ENCODE measurements at places on chromosomes 11 and 22.
A peak's percentile ranks its signal among the peaks of the same experiment; 100 is the strongest.

- DNase-seq: no peak
These were observed 9.9 kb downstream of the KCNQ1OT1 start for GRCh38 chr11:2689651-2690575.

GRCh38 chr11:9266132-9266736 is 1.1 kb upstream of the DENND5A start:
- DNase-seq: no peak

DNA sequence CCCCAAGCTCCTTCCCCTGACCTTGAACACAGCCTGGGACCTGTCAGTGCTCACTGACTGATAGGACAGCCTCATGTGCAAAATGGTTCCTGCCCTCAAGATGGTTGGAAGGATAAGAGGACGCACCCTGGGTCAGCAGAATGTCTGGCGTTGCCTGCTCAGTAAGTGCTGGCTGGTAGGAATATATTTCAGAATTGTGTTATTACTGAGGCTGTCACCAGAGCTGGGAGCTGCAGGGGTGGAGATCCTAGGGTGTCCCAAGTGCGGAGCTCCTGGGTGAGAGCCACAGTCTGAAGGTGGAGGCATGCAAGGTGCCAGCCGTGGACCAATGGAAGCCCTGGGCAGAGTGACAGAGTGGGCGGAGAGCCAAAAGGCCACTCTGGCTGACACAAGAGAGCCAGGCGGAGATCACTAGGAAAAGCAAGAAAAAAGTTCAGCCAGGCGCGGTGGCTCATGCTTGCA is 1.0 kb upstream of the SEC14L4 start:
- no peak for DNase-seq

DNA sequence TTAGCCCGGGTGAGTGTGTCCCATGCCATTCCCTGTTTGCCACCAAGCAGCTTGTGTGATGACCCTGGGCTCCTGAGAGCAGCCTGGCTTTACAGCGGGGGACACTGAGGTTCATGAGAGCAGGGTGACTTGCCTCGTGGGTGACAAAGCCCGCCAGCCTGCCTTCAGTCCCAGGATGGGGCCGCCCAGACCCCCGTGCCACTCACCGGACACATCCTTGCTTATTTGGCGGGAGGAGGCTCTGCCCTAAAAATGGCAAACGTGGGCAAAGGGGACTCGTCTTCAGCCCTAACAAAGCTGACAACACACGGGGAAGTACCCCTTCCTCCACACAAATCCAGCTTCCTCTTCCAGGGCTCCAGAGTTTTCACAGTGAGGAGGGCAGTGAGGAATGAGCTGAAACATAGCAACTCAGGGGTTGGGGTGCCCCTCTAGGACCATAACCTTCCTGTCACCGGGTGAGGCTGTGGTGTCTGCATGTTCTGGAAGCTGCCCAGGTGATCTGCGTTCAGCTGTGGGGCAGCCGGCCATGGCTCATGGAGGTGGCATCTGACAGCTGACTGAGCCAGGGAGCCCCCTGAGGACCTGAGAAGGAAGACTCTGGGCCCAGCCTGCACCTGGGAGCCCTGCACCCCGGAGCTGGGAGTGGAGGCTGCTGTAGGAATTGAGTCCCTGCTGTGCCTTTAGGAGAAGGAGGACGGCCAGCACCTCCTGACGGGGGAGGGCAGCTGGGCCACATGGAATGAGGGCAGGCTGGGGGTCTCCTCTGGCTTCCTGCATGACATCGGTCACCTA is 16.7 kb downstream of the RIBC2 start:
- DNase-seq: peak; percentile 51

DNA sequence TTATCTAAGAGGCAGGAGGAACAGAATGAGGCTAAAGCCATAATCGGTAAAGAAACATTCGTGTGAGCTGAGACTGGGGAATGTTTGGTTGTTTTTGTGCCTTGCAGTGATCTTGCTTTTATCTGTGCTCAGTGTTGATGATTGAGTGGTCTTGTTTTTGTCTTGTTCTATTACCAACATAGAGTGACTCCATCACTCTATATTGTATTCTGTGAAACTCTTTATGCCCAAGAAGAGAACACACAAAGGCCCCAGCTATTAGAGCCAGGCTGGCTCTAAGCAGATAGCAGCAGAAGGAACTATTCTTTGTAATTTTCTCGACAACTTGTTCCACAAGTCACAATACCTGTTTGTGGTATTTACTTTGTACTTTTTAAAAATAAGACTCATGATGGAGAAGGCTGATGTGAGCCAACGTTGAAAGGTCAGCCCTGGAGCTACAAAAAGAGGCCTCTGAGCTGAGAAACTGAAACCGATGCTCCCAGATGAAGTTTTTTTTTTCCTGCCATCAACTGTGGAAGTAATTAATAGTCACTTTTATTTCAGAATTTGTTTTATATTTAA is 68.4 kb downstream of the LARGE1 start:
- no peak for DNase-seq

DNA sequence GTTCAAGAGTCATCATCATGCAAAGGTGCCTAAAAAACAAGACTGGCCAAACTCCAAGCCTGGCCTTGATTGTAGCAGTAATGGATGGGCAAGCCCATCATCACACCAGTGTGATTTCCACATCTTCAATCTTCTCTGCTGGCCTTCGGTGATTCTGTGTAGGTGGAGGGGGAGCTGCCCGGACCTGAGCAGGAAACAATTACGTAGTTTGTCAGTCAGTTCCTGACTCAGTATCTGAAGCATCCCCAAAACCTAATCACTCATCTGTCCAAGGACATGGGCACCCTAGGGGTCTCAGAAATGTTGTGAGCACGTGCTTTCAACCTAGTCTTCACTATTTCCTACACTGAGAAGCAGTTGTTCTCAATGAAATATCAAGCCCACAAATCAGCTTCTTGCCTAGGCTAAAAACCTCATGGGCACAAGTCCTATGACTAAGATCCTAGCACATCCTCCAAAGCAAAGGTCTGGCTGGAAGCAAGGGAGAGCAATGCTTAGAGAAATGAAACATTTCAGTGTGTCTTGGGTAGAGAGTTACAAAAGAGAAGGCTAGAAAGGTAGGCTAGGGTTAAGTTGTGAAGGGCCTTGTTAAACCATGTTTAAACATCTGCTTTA is 24.6 kb downstream of the ATG16L2 start:
- no peak for DNase-seq

GRCh38 chr22:33427461-33427860 is 369.3 kb upstream of the SYN3 start:
- DNase-seq: no peak

GRCh38 chr11:898143-898511 is 12.5 kb downstream of the CHID1 start:
- no peak for DNase-seq

- no peak for DNase-seq
These were observed 9.4 kb downstream of the KLHL22 start for GRCh38 chr22:20486229-20486628.

GRCh38 chr11:36345084-36345511 is 49.0 kb downstream of the PRR5L start:
- DNase-seq: no peak

- DNase-seq: no peak
These were observed 689 bp downstream of the PDHX start for GRCh38 chr11:34916843-34917770.

DNA sequence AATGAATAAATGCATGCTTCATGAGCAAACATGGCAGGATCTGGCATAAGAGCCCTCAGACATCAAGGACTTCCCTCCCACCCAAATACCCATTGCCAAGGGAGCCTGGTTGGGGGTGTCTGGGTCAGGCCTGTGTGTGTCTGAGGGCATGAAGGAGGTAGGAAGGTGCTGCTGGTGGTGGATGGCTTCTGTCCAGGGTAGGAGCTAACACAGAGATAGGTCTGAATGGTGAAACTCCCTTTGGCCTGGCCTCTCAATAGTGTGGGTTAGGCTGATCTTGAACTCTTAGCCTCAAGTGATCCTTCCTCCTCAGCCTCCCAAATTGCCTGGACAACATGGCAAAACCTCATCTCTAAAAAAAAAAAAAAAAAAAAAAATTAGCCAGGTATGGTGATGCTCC is 2.8 kb downstream of the AMPD3 start:
- DNase-seq: no peak

GRCh38 chr11:47002390-47002789 is 65.8 kb downstream of the CSTPP1 start:
- DNase-seq: no peak

GRCh38 chr11:1770528-1770927 is 6.8 kb upstream of the CTSD start:
- DNase-seq: no peak

DNA sequence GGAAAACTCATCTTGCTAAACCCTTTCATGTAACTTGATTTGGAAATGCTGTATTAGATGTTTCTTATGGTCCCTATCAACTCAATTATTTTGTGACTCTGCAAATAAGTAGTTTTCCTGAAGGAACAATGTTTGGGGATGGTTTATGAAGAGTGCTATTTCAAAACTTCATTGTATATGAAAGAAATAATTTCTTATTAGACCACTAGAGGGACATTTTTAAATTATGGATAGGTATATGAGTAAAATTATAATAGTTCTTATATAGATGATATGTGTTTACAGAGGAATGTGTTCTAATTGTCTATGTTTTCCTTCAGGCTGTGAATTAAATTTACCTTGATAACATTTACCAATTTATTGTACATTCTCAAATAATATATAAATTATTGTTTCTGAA is 509.4 kb upstream of the RAG2 start:
- no peak for DNase-seq

- peak; percentile 63 for DNase-seq
These were observed 48.7 kb downstream of the TSPAN18 start for GRCh38 chr11:44775366-44775984.

DNA sequence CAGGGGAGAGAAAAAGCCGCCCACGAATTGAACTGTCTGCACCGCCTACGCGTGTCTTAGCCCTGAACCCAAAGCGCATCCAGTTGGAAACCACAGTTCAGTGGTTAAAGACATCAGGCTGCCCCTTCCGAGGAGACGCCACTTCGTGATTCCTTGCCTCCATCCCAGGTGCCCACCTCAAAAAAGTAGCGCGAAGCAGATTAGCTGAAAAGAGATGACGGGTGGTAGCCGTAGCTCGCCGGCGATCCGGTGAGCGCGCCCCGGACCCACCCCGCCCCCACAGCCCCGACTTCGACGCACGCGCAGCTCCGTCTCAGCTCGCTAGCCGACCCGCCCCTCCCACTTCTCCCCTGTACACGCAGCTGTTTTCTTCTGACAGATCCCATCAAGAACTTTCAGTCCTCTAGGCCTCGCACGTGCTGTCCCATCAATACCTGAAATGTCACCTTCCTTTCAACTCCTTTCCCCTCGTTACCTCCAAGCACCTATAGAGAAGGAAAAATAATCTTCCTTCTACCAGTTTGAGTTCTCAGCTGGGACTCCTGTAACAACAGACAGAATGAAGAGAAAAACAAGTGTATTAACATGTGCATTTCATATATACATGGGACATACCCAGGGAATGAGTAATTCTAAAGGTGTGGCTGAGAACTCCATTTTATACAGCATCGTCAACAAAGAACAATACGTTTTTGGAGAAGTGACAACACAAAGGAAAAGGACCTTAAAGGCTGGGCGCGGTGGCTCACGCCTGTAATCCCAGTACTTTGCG is 49.5 kb downstream of the OR4D9 start:
- DNase-seq: peak; percentile 93

DNA sequence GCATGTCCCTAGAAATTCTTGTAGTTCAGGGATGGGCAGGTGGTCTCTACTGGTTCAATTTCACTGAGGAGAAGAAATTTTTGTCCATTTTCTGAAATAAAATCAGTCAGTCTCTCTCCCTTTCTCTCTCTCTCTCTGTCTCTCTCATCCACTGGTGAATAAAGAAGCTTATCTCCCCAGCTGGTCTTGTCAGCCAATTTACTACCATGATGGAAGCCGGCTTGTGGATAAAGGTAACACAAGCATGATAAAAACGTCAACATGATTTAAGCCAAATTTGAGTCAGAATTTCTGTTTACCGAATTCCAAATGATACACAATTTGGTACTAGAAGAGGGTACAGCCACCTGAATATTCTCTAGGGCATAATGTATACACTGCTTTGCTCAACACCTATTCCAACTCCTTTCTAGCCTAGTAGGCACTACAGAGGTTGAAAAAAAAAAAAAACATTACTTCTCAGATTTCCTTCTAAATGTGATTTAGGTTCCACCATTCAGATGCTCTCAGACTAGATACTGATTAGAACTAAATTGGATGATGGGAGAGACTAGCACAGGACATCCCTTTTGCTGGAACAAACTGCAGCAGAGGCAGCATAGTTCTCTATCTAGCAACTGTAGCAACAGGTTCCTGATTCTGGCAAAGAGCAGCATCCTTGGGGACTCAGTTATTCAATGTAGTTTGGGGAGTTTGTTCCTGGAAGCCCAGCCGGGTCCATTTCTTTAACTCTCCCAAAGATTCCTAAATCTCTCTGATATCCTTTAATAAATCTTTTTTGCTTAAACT is 18.8 kb downstream of the PAK1 start:
- DNase-seq: no peak

DNA sequence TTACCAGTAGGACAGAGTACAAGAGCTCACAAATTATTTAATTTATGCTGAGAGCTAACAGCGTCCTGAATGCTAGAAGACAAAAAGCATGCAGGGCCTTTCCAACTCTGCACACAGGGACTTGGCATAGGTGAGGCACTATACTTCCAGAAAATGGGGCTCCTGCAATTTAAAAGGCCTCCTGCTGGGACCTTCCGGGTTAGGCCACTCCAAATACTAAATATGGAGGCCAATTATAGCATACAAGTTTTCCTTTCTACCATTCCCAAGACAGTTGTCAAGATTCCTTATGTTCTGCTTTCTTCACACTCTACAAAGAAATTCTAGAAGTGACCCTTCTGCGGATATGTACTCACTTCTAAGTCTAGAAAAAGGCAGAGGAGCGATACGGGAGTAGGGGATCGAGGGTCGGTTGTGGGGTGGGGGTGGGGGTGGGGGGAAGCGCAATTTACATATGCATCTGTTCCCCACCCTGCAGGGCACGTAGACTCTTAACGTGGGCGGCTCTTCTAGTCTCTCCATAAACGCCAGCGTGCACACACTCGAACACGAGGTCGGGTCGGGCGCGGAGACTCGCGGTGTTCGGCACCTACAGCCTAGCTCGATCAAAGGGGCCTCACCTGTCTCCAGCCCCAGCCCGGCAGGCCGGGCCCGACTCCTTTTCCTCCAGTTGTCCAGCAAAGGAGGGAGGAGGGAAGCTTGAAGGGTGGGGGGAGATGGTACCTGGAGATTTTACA is 728 bp downstream of the DCUN1D5 start:
- peak; percentile 67 for DNase-seq

- DNase-seq: no peak
These were observed 19.8 kb upstream of the LRRC10B start for GRCh38 chr11:61488651-61489291.

- DNase-seq: no peak
These were observed 32.9 kb upstream of the HORMAD2 start for GRCh38 chr22:30047364-30047738.

DNA sequence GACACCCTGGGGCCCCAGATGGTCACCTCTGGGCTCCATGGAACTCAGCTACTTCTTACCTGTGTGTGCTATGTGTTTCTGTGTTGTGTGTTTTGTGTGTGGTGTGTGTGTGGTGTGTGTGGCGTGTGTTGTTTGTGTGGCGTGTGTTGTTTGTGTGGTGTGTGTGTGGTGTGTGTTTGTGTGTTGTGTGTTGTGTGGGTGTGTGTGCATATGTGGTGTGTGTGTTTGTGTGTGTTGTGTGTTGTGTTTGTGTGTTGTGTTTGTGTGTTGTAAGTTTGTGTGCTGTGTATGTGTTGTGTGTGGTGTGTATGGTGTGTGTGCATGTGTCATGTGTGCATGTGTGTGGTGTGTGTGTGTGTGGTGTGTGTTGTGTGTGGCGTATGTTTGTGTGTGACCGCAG is 3.8 kb upstream of the WNT7B start:
- DNase-seq: no peak
